B cell (primary cell): ENCODE measurements at places on chromosomes 13 and 19.

DNA sequence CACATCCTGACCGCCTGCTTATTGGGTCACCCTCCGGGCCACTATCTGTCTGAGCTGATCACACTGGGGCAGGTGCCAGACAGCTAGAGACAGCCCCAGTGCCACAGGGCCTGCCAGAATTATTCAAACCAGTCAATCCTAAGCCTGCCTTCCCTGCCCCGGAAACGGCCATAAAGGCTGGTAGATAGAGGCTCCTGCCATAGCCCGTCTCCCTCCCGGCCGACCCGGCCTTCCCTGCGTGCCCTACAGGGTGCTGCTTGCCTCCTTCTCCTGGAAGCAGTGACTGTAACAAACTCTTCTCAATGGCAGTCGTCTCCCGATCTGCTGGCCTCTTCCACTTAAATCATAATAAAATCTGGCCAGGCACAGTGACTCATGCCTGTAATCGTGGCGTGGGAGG lies 158.6 kb upstream of the SOX1 start:
- no peak for DNase-seq

GRCh38 chr19:39299832-39300231 lies 3.6 kb downstream of the IFNL1 start:
- no peak for DNase-seq

DNA sequence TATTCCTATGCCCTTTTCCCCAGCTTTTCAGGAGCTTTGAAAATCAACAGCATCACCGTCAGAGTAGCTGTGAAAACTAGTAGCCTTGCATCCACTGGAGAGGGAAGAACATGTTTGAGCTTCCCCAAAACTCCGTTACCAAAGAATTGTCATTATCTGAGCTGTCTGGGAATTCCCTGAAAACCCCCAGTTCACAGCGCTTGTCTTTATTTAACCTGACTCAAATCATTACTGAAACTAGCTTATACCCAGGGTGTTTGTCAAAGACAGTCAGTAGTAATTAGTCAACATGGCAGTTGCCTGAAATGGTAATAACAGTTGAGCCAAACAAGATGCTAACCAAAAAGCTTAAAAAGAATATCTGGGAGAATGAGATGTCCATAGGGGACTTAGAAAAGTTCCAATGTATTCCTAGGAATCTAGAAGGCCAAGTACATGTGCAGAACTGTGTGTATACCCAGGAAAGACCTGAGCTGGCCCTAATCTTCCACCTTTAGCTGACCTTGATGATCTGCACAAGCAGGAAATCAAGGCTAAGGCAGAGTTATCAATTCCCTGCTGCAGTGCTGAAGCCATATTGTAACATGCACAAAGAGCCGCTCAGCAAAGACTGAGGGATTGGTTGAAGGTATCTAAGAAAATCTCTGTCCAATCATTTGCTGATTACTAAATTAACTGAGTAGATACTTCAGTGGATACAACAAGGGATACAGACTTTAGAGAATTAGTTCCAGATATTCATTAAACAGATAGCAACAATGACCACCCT lies 130.8 kb downstream of the KL start:
- no peak for DNase-seq

- no peak for DNase-seq
Measured at GRCh38 chr19:5641171-5641570, 18.3 kb downstream of the SAFB start.

GRCh38 chr13:79448413-79448812 lies 32.5 kb upstream of the NDFIP2 start:
- DNase-seq, result peak; percentile 8

- DNase-seq, result no peak
Measured at GRCh38 chr13:20799726-20800416, 26.1 kb upstream of the EEF1AKMT1 start.

DNA sequence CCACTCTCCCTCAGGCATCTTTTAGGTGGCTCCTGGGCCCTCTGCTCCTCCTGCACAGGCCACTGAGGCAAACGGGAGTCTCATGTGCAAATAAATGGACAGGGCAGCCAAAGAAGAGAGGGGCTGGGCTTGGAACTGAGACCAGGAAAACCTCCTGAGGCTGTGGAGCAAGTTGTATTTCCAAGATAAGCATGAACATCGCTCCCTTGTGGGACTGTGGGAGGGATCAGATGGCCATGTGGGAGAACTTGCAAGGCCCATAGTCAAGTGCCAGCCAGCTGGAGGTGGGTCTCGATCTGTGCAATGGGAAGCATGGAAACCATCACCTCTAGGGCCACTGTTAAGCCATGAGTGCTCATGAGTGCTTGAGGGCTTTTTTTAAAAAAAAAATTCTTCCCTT lies 24.9 kb downstream of the MED26 start:
- no peak for DNase-seq

DNA sequence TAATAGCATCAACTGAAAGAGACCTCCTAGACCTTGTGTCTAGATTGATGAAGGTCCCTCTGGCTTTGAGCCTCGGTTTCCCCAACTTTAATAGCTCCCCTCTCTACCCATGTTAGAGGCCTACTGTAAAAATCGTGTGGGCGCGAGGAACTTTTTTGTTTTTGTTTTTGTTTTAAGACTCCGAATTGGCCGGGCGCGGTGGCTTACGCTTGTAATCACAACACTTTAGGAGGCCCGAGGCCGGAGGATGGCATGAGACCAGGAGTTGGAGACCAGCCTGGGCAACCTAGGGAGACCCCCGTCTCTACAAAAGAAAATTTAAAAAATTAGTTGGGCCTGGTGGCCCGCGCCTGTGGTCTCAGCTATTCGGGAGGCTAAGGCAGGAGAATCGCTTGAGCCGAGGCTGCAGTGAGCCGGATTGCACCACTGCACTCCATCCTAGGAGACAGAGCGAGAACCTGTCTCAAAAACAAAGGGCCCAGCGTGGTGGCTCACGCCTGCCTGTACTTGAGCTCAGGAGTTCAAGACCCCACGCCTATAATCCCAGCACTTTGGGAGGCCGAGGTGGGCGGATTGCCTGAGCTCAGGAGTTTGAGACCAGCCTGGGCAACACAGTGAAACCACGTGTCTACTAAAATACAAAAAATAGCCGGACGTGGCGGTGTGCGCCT lies 858 bp upstream of the PPP6R1 start:
- DNase-seq, result no peak

DNA sequence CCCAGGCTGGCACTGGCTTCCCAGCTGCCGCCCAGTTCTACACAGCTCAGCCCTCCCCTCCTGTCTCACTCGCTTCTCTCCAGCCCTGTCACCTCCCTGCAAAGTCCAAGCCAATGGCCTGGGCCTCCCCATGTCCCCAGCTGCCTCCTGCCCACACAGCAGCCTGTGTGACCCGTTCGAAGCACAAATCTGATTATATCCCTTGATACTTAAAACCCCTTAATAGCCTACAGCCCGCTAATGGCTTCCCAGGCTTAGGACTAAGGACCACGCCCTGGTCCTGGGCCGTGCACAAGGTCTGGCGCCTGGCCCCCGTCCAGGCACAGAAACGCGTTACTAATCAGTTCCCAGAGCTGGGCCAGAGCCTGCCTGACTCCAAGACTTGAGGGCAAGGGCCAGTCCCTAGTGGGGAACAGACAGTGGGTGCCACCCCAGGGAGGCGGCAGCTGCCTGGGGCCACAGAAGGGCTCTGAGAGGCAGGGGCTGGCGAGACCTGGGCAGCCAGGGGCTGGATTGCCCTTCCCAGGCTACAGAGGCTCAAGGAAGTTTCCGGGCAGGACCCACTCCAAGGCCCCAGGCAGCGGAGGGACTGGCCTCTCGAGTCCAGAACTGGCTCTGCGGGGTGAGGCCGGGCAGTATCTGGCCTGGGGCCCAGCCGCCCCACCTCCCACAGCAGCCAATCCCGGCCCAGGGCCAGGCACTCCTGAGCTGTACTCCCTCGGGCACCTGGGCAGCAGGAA lies 10.4 kb downstream of the XAB2 start:
- DNase-seq, result no peak

DNA sequence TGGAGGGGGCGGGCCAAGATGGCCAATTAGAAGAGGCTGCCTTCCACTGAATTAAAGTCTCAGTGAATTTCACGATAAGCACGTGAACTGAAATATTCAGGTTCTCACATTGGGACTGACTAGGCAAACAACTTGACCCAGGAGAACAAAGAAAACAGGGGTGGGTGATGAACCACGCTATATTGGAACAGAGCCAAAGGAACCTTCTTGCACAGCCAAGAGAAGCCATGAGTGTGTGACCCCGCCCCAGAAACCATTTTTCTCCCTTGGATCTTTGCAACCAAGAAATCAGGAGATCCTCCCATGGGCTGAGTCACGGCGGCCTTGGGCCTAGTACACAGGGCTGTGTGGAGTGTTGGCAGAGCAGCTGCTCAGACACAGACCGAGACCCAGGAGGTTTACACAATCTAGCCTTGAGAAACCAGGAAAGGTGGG lies 36.8 kb downstream of the ERICH4 start:
- DNase-seq, result no peak

DNA sequence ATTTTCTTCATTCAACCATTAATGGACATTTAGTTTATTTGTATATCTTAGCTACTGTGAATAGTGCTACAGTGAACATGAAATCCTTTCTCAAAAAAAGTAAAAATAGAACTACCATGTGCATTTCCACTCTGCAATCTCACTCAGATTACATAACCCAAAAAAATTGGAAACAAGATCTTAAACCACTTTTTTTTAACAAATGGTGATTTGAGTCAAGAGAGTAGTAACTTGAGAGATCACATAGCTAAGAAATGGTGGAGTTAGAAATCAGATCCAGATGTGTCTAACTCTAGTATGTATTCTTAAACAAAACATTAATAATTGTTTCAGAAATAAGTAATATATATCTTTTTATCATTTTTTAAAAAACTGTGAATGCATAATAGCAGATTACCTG lies 318.3 kb upstream of the SGCG start:
- no peak for DNase-seq

- no peak for DNase-seq
Measured at GRCh38 chr13:96089749-96090239, at the start of gene HS6ST3. HS6ST3 (plus strand) TSS chr13:96090107.
